Subcutaneous preadipocyte (primary cell): ENCODE measurements at places on chromosomes 3 and 15. TPM values are rescaled to one million over a fixed set of nuclear protein-coding genes. Genes with fewer than 3 reads are reported as not detected.

The CCR3 gene
- not detected in 2 replicates for total RNA-seq

The SUSD5 gene
- total RNA-seq = 1.1 and 2.9 TPM in 2 replicates

The IGSF10 gene
- under 0.01 TPM in 2 replicates for total RNA-seq

The GPR149 gene
- total RNA-seq = not detected in 2 replicates

The NCEH1 gene
- total RNA-seq = 7.7 and 12.7 TPM in 2 replicates

The PCLAF gene
- total RNA-seq = 44.6 and 60.3 TPM in 2 replicates

The CGNL1 gene
- under 0.01 TPM in 1 of 2 replicates, not detected in the other for total RNA-seq

The TRMT10C gene
- total RNA-seq = 32.7 and 36.4 TPM in 2 replicates

The LRRC3B gene
- total RNA-seq = not detected in 2 replicates

The DUOXA2 gene
- not detected in 2 replicates for total RNA-seq

The BCHE gene
- 1.1 and 4.1 TPM in 2 replicates for total RNA-seq

The DLL4 gene
- total RNA-seq = not detected in 2 replicates

The TMCO5A gene
- not detected in 2 replicates for total RNA-seq

The RPL15 gene
- total RNA-seq = 1,962 and 2,612 TPM in 2 replicates

The PDE8A gene
- 19.8 and 23.7 TPM in 2 replicates for total RNA-seq

The EFCC1 gene
- not detected in 2 replicates for total RNA-seq
